ENCODE measurements at places on chromosomes 12 and 14. TPM values are rescaled to one million over a fixed set of nuclear protein-coding genes. Genes with fewer than 3 reads are reported as not detected.

ADAM20 gene
- total RNA-seq = not detected

- DNase-seq = no peak
Observed at GRCh38 chr12:5865397-5865796, 79.7 kb downstream of the ANO2 start.

- DNase-seq = no peak
Observed at GRCh38 chr14:94028450-94028826, 2.3 kb downstream of the OTUB2 start.

DNA sequence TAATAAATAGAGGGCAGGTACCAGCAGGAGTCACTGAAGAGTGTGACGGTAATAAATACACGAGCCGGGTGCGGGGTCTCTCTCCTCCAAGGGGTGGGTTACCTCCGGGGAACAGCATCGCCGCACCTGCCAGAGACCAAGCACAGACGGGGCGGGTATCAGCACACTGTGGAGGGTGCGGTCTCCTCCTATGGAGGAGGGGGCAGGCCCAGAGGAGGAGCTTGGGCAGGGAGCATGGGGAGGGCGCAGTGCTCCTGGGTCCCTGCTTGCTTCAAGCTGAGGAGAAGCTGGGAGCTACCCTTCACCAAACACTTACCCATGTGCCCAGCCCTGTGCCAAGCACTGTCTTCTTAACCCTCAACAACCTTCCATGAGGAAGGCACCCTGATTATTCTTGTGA, 12.8 kb downstream of the PGF start:
- DNase-seq = no peak

DNA sequence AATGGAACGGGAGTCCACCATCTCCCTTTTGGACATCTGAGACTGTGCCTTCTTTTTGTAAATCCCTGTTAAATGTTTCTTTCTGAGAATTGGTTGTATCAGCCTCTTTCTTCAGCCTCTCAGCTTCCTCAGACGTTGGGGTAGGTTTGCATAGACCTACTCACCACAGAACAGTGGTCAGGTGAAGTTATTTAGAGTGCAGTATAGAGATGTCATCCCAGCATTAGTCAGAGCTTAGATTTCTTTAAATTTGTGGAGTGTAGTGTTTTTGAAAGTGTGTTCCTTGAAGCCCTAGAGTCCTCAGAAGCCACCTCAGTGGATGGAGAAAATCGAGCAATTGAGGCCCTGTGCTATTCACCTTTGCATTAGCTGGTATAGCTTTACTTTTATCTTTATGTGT, 8.9 kb upstream of the EEA1 start:
- DNase-seq = no peak

DNA sequence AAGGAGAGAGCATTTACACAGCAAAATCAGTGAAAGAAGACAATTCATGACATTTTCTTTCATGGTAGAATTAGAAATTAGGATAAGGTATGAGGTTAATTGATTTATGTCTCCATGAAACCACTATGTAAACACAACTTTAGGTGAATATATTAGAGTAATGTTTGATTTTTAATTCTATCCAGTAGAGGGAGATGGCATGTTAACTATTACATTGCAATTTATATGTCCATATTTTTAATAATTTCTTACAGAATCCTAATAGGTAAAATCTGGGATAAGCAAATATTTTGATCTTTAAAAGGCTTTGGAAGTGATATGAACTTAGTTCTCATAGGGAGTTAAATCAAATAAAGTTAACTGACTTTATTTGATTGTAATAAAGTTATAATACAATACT, 373.4 kb upstream of the PDE3A start:
- no peak for DNase-seq

GLI1 gene
- total RNA-seq = 0.03 TPM
